ENCODE measurements at places on chromosomes 5 and 9.

DNA sequence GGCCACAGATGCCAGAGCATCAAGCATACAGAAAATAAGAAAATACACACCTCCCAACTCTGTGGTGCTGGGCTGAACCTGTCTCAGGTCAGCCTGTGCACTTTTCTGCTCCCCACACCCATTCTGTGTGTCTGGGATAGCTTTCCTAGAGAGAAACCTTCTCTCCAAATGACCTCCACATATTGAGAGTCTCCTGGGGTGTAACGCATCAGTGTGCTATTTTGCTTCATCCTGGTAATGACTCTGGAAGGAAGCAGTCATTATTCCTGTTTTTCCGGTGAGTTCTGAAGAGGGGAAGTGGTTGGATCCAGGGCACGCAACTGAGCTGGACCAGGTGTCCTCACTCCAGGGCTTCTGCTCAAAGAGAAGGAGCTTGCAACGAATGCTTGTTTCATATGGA is 73.2 kb upstream of the SH3PXD2B start:
- DNase-seq: no peak

- DNase-seq: no peak
Measured at GRCh38 chr9:114310471-114311450, 12.1 kb upstream of the ORM1 start.

GRCh38 chr5:118531276-118531675 is 457.1 kb downstream of the DTWD2 start:
- DNase-seq: no peak

DNA sequence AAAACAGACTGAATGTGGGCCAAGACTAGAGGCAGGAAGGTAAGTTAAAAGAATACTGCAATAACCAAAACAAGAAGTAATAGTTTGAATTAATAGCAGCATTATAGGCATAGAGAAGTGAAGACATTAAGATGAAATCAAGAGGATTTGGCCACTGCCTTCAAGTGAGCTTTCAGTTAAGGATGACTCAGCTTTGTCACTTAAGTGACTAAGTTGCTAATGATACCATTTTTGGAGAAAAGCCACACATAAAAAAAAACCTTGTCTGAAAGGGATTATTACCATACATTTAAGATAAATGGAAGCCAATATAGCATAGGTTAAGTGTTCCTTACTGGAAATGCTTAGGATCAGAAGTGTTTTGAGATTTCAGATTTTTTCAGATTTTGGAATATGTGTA is 57.0 kb downstream of the ECPAS start:
- DNase-seq: peak; percentile 49

GRCh38 chr5:120734033-120734432 is 269.9 kb downstream of the PRR16 start:
- DNase-seq: no peak

DNA sequence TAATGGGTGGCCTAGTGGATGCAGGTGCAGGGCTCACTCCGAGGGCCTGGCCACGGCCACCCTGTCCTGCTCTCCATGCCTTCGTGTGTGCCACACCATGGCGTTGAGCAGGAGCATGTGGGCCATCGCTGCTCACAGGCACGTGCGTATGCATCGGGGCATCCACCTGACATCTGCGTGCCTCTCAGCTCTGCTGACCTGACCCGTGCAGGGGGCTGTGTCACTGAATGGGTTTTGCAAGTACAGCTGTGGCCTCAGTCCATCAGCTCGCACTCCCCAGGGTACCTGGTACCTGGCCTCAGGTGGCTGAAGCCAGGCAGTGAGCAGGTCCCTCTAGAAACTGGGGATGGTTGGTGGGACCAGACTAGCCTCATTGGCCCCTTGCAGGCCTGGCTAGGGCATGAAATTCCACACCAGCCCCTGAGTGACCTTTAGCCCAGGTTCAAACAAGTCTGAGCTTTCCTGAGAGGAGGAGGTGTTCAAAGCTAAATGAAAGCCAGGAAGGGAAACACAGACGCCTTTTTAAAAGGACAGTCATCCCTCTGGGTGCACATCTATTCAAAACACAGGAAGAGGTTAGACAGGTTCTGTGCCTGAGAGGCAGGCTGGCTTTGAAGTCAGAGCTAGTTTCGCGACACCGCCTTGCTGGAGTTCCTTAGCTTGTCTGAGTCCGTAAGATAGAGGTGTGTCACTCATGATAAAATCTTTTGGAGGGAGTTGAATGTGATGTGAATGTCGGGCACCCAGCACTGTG is 74.0 kb downstream of the MACROH2A1 start:
- DNase-seq: no peak

DNA sequence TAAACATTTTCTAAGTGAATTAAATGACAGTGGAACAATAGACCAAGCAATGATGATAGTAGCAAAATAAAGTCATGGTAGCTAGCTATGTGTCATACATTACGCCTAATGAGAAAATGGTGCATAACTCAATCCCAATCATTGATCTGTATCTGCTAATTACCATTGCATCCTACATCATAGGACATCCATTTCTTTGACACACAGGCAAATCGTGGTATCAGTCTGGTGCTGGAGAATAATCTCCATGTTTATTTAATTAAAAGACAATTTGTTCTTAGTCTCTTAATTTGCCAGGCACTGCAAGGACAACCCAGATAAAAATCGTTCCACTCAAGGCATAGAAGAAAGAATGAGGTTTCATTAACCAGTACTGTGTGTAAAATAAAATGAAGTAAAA is 89.6 kb upstream of the SMC5 start:
- no peak for DNase-seq

GRCh38 chr5:72146056-72146455 is 38.8 kb downstream of the MAP1B start:
- DNase-seq: no peak

- no peak for DNase-seq
Measured at GRCh38 chr5:10757043-10757442, 4.0 kb downstream of the DAP start.

GRCh38 chr5:67957374-67957773 is 258.2 kb upstream of the PIK3R1 start:
- no peak for DNase-seq

GRCh38 chr5:53211799-53212198 is 102.2 kb upstream of the MOCS2 start:
- DNase-seq: peak; percentile 42

- DNase-seq: no peak
Measured at GRCh38 chr9:128024761-128025308, 42.3 kb downstream of the NAIF1 start.

DNA sequence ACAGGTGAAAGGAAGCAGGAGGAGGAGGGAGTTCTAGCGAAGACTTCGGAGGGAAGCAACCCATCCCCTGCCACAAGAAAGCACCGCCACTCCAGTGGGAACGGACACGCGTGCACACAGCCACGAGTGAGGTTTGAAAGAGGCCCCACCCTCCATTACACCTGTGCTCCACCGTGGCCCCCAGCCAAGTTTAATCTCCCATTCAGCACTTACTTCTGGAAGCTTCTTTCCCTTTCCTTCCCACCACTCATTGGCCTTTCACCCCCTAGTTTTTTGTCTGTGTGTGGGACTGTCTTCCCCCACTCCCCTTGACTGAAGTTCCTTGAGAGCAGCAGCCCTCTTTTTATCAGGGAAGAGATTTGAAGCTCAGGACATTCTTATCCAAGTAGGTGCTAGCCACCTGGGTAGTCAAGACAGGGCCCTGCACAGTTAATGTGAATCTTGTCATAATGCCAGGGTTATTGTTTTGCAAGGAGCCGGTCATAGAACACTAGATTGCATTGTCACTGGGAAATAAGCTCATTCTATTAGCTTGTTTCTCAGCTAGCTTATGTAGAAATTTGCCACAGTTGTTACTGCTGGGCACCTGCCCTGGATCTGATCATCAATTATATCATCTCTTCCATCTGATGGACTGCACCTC is 256.0 kb downstream of the DOCK8 start:
- DNase-seq: peak; percentile 31

GRCh38 chr5:24135536-24135935 is 509.2 kb downstream of the CDH10 start:
- DNase-seq: no peak

DNA sequence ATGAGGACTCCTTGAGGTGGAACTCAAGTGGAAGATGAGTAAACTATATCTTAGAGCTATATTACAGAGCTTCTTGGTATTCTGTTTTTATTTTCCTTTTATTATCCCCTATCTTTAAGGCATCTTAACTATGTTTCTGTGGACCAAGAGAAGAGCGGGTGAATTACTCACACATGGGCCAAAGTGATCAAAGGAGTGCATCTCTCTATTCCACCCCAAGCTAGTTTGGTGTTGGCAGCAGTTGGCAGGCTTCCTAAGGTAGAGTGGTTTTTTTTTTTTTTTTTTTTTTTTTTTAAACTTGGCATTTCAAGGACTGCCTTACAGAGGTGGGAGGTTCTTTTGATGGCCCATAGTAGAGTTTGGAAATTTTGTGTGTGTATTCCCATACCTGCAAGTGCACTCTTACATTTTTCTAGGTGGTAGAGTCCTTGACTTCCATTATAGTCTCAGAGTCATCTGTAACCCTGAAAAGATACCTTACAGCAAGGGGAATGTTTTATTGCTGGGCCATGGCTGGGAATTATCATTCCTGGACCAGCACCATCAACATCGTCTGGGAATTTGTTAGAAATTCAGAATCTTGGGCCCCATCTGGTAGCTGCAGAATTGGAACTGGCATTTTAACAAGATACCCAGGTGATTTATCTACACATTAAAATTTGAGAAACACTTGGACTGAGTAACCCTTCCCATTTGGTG is 51.0 kb downstream of the ARHGAP26 start:
- DNase-seq: no peak

GRCh38 chr5:398475-399295 is 44.3 kb upstream of the EXOC3 start:
- no peak for DNase-seq

GRCh38 chr9:93079371-93079770 is 16.6 kb upstream of the CARD19 start:
- no peak for DNase-seq

GRCh38 chr5:14445576-14446290 is 135.9 kb upstream of the OTULINL start:
- peak; percentile 81 for DNase-seq

DNA sequence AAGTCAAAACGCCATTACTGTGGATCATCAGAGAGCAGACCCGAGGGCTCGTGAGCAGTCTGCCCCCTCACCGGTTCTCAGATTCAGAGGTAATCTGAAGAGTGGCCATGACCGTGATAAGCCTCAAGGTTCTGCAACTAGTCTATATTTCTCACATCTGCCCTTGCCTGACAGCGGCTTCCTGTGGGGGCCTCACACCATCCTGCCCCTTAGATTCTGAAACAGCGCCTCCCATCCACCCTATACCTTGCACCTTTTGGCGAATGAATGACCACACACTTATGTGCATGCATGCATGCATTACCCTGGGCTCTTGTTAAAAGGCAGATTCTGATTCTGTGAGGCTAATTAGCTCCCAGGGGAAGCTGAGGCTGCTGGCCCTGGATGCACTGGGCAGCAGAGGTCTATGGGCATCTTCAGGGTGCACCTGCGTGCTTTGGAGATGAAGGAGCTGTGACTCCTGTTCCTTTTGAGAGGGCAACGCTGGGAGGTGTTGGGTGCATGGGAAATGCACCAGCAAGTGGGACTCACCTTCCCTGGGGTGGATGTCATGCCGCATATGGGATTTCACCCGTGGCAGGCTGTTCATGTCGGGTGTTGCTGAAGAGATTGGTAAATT is 7.8 kb upstream of the GADD45G start:
- no peak for DNase-seq

- no peak for DNase-seq
Measured at GRCh38 chr9:88721025-88721424, 186.0 kb downstream of the NXNL2 start.

DNA sequence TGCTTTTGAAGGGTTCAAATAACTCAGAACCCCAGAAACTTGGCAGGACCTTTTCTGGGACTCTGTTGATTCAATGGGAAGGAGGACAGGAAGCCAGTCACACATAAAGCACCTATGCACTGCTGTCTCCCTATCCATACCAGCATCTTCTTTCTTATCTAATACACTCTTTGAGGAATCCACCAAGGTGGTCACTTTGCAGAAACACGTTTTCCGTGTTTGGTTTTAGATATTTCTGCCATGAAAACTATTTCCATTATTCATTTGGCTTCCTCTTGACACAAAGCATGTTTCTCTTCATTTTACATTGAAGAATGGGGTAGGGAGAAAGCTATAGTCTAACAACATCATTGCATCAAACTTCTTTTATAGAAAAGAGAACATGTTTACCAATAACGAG is 76.5 kb upstream of the NR3C1 start:
- DNase-seq: no peak

GRCh38 chr9:136860933-136861873 is 4.9 kb downstream of the EDF1 start:
- no peak for DNase-seq

- peak; percentile 76 for DNase-seq
Measured at GRCh38 chr5:32076699-32077695, 97.1 kb downstream of the GOLPH3 start.

- DNase-seq: no peak
Measured at GRCh38 chr5:55535199-55535905, 588 bp upstream of the PLPP1 start.

DNA sequence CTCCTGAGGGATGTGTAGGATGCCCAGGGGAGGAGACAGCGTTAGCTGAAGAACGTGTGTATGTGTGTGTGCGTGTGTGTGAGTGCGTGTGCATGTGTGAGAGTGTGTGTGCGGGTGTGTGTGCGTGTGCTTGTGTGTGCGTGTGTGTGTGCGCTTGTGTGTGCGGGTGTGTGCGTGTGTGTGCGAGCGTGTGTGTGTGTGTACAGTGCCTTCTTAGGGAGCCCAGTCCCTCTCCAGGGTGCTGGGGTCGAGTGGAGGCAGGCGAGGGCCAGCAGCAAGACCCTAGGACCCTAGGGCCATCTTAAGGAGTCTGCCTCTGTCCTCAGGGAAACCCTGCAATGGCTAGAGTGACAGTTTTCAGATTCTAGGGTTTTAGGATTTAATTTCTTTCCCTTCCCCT is 26.0 kb upstream of the STXBP1 start:
- DNase-seq: no peak

GRCh38 chr5:132277256-132277655 is 16.9 kb upstream of the SLC22A4 start:
- no peak for DNase-seq

DNA sequence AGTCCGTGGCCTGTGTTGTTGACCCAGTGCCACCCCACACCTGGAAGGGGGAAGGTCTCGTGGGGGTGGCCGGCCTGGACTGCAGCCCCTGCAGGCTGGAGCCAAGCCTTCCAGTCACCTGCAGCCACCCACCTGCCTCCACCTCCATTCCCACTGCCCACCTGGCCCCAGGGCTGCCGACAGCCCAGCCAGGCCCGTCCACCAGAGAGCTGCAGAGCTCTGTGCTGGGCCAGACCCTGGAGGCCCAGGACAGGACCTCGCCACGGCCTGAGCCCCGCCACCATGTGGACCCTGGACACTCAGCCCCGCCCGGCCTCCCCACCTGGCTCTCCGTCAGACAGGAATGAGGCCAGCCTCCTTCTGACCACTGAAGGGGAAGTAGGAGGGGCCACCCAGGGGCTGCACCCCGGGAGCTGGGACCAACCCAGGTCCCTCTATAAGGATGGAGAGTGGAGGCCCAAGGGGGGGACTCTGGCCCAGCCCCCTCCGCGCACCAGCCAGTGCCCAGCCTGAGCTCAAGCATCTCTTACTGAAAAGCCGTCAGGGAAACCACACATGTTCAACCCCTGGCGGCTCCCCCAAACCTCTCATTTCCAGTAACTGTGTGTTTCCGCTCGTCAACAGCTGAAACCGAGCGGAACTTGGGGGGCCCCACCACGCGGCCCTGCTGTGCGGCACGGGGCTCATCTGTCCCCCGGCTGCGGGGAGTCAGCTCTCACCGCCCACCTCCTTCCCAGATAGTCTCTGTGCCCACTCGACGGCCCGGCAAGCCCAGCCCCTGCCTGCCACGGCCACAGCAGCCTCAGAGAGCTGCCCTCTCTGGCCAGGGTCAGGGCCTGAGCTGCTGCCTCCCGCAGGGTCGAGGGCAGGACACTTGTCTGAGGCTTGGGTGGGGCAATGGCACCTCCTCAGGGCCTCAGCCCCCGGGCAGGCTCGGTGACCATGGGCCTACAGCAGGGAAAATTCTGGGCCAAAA is 12.8 kb downstream of the NOTCH1 start:
- DNase-seq: no peak

Data from fibroblast of pulmonary artery (primary cell).